ENCODE measurements at places on chromosomes 1 and 21.
A peak's percentile ranks its signal among the peaks of the same experiment; 100 is the strongest.

DNA sequence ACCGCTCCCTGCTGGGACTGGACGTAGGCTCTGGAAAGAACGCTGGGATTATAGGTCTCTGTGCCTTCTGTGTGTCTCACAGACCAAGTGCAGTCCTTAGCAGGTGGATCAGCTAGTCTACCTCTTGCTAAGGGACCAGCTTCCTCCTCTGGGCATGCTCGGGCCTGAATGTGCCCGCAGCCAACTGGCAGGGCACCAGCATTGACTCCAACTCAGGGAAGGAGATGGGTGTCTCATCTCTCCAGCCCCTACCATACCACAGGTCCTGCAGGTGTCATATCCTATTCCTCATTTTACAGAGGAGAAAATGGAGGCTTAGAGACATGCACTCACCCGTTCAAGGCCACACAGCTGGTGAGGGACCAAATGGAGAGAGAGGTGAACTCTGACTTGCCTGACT is 340.2 kb downstream of the PTPRU start:
- DNase-seq: peak; percentile 89

GRCh38 chr1:116261227-116261626 is 111.8 kb upstream of the ATP1A1 start:
- no peak for DNase-seq

- no peak for DNase-seq
These were observed 14.1 kb downstream of the COP1 start for GRCh38 chr1:176193023-176193422.

DNA sequence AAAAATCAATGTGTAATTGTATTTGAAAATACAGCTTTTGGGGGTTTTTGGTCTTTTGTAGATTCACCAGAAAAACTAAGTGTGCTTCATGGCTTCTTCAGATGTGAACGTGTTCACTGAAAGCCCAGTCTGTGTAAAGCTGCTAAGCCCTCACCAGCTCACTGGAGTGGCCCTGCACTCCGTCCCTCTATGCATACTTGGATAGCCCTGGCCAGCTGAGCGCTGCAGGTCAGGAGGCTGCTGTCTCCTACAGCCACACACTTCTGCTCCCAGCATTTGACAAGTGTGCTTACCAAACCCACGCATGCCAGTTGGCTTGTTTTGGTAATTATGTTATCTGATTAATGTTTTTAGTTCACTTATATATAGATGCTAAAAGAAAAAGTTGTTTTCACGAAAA is 163.5 kb downstream of the TLR5 start:
- DNase-seq: no peak

GRCh38 chr1:94798054-94798453 is 22.1 kb upstream of the SLC44A3 start:
- no peak for DNase-seq

- no peak for DNase-seq
These were observed 102.4 kb downstream of the FMN2 start for GRCh38 chr1:240194120-240194519.

DNA sequence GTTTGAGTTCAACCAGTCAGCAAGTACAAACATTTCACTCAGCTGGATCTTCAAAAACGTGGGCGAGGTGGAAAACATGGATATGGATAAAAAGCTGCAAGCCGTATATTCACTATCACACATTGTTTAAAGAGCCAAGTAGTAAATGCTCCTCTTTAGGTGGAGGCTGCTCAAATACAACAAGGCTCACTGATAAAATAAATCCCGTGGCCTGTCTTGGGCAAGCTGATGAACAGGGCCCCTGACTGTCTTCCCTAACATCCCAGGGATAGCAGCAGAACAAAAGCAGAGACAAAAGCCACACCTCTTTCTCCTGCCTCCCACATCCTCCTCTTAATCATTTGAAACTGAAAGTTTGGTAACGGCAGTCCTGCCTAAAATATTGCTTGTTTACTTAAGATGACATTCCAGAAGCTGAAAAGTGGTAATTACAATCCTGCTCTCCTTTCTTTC is 357.7 kb downstream of the TTLL7 start:
- no peak for DNase-seq

- DNase-seq: no peak
These were observed 3.1 kb downstream of the TFAP2E start for GRCh38 chr1:35576061-35576765.

- no peak for DNase-seq
These were observed 9.4 kb upstream of the NEK2 start for GRCh38 chr1:211684791-211685190.

DNA sequence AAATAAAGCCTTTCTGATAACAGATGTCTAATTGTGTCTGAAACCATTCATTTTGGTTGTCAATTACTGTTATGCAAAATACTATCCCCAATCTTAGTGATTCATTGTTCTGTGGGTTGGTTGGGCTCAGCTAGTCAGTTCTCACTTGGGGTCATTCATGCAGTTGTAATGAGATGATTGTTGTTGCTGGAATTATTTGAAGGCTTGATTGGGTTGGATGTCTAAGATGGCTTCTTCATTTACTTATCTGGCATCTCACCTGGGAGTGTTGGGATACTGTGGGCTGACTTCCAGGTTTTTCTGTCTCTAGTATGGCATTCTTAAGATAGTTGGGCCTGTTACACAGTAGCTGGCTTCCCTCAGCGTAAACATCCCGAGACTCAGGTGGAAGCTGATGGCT is 217.8 kb upstream of the B3GALT2 start:
- DNase-seq: no peak

- no peak for DNase-seq
These were observed 121.3 kb upstream of the IPO9 start for GRCh38 chr1:201707656-201708055.

DNA sequence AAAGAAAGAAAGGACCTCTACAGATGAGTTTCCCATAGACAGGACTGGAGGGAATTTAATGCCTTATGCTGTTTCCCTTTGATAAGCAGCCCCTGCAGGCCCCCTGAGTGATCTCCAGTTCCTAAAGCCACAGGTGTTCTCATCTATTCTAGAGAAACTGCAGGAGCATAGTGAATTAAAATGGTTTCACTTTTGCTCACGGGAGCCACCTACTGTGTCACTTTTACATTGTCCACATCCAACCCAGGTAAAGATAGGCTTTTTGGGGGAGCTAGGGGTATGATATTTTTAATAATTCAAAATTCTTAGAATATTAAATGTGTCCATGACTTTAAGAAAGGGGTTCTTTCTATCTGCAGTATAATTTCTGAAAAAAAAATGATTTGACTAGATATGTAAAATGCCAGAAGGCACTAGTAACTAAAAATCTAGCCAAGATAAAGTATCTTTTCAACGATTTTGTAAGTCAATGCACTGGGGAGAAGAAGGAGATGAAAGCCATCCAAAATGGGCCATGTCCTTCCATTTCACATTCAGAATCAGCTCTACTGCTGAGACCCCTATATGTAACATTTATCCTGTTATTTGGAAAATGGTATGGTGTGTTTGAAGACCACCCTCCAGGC is 267.3 kb upstream of the DUSP10 start:
- peak; percentile 60 for DNase-seq

GRCh38 chr1:40650075-40650474 is 15.4 kb downstream of the RIMS3 start:
- DNase-seq: no peak

- DNase-seq: no peak
These were observed 143.3 kb upstream of the JUN start for GRCh38 chr1:58927041-58927721.

DNA sequence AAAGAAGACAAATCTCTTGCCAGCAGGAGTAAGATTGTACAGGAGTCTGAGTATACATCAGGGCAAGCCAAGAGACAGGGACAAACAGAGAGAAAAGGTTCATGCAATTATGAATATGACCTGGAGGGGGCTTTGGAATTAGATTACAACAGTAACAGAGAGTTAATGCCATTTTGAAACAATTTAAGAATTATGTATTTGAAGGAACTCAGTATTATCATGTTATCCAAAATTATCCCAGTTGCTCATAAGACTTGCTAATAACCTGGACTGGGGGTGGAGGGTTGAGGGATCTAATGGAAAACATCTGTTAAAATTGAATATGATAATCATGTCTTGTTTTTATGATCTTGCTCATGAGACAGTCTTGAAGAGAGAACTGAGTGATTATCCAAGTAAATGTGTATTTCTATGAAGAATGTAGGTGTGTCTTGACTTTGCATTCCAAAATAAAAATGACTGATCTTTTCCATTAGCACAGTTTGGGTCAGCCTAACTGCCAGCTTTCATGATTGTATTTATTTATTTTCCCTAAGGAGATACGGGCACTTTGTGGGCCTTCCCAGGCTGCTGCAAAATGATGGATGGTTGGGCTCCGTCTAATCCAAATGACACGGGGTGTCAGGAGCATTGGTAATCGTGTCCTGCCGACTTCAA is 117.7 kb downstream of the ERG start:
- DNase-seq: peak; percentile 30

DNA sequence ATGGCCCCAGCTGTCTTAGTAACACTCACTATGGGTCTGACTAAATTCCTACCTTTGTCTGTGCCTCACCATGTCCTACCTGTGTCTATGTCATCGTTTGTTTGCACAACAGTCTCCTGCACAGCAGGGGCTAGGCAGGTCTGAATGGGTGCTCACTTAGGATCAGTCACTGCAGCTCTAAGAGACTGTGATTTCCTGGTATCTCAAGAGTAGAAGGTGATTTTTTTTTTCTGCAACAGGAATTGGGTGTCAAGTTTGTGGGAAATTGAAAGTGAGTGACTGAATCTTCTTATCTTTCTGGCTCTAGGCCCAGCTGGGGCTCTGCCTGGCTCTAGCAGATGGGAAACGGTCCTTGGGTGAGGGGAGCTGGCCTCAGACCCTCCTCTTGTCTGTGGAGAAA is 46.4 kb upstream of the TRABD2B start:
- no peak for DNase-seq

GRCh38 chr1:64320922-64321614 is 117.6 kb downstream of the UBE2U start:
- DNase-seq: no peak

DNA sequence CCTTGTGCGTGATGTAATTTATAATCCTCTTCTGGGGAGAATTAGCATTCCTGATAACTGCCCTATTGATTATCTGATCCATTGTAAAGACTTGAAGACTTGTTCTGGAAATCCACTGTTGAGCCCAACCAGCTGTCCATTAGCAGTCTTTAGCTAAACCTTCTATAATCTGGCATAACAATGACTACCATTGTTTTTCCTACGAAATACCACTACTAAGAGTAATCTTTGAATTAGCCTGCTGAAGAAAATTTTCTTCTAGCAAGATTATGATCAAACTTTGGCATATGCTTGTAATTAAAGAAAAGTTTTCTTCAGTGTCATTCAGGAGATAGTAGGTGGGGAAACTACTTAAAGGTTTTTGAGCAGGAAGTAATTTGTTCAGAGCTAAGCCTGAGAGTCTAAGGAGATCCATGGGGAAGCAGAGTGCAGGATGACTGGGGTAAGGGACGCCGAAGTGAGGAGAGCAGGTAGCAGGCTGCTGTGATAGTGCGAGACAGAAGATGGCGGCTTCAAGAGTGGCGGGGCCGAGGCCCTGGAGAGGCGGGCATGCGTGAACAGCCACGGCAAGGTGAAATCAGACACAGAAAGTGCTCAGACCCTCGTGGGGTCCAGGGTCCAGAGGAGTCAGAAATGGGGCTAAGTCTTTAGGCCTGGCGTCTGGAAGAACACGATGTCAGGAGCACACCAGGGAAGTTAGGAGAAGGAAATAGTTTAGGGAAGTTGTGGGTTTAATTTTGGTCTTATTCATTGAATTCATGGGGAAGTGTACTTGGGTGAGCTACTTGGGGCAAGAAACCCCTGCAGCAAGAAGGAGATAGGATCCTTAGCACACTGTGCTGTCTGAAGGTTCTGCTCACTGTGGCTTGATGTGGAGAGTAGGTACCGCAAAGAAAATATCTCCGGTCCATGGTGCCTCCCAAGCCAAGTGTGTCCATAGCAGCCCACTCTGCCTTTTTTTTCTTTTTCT is 112.6 kb upstream of the ADAR start:
- no peak for DNase-seq

GRCh38 chr1:89800022-89800655 is 20.7 kb upstream of the LRRC8D start:
- no peak for DNase-seq

GRCh38 chr1:89810302-89810701 is 10.5 kb upstream of the LRRC8D start:
- no peak for DNase-seq

DNA sequence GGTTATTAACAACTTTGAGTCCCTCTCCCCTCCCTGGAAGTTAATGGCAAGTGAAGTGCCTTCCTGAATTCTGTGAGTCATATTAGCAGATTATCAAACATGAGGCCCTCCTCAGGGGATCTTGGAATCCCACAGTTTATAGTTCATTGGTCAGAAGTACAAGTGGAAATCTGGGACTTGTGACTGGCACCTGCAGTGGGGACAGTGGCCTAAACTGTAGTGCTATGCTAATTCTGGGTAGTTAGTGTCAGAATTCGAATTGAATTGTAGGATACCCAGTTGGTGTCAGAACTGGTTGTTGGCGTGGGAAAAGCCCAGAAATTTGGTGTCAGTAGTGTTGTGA is 26.2 kb downstream of the ZYG11B start:
- no peak for DNase-seq

- no peak for DNase-seq
These were observed 58.7 kb upstream of the LRRN2 start for GRCh38 chr1:204744107-204744779.

DNA sequence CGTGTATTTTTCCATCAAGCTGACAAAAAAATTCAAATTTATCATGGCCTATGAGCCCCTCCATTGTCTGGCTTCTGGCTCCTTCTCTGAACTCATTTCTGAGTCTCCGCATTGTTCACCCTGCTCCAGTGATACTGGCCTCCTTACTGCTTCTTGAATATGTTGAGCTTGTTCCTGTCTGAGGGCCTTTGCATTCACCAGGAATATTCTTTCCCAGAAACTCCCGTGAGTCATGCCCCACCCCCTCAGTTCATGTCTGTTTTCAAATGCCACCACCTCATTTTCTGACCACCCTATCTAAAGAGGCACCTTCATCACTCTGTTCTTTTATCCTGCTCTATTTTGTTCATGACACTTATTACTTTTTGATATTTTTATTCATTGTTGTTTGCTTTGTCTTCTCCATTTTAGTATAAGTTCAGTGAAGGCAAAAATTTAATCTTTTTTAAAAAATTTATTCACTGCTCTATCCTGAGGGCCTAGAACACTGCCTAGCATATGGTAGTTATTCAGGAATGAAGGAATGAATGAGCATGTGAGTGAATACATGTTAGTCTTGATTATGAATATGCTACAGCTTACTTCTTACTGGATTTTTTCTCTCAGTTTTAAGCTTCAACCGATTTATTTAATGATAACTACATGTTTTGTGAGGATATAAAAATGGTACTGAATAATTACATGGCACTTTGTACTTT is 140.4 kb upstream of the C1orf105 start:
- no peak for DNase-seq
